ENCODE measurements at places on chromosomes 6 and 20.

GRCh38 chr6:89050155-89050554 is 30.4 kb upstream of the PNRC1 start:
- no peak for DNase-seq

DNA sequence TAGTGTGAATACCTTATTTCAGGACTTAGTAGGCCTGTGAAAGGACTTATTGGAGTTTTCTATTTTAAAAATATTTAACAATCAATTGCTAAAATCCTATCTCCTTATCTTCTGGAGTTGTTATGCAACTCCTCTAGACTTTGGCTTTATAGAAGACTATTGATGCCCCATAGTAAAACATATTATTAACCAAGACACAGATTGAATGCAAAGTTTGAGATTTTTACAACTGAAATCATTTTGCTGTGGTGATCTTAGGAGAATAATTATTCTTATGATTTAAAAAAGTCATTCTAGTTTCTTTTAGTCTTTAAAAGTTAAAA is 4.5 kb downstream of the HEY2 start:
- no peak for DNase-seq

DNA sequence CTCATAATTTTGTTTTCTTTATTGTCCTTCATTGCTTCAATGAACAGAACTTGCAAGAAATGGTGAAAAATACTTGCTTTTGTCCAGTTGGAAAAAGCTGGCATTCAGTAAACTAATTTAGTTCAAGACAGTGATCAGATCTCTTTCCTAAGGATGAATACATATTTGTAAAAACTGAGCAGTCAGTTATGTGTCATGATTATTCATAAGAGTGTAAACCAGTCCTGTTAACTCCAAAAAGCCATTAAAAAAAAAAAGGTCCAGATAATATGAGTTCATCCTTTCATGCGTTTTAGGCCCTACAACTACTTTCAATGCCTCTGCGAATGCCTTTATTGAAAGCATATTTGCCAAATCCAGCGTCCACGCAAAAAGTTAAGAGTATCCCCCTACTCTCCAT is 609 bp downstream of the PGM3 start:
- no peak for DNase-seq

- DNase-seq = no peak
Measured at GRCh38 chr6:75145976-75146375, 59.9 kb downstream of the COL12A1 start.

- no peak for DNase-seq
Measured at GRCh38 chr20:14477125-14477524, 139.7 kb upstream of the FLRT3 start.

DNA sequence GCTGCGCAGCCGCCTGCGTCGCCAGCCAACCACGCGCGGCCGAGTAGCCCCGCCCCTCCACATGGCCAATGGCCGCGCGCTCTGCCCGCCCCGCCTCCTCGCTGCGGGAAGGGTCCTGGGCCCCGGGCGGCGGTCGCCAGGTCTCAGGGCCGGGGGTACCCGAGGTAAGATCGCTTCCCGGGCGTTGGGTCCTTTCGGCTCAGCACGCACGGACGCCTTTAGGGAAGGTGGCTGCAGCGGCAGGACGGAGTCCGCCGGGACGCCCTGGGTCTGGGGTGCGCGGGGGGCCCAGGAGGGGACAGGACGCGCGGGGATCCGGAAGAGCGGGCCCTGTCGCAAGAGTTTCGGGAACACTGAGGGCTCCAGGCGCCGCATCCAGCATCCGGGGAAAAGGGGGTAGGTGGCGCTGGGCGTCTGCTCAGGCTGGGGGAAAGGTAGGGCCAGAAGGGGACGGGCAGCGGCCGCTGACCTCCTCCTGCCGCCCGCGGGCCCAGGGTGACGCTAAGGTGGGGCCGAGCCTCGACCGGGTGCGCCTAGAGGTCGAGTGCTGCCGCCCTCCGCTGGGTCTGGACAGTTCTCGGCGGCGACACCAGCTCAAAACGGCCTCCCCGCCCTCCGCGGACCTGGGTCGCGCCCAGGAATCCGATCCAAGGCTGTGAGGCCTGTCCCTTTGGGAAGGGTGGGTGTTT is at the start of gene MAVS:
Gene MAVS, plus strand, starts transcription at position 95 of the 689 bp plus-strand sequence. CDS start 7,791 bp downstream, outside the sequence.
- DNase-seq = peak; percentile 88

DNA sequence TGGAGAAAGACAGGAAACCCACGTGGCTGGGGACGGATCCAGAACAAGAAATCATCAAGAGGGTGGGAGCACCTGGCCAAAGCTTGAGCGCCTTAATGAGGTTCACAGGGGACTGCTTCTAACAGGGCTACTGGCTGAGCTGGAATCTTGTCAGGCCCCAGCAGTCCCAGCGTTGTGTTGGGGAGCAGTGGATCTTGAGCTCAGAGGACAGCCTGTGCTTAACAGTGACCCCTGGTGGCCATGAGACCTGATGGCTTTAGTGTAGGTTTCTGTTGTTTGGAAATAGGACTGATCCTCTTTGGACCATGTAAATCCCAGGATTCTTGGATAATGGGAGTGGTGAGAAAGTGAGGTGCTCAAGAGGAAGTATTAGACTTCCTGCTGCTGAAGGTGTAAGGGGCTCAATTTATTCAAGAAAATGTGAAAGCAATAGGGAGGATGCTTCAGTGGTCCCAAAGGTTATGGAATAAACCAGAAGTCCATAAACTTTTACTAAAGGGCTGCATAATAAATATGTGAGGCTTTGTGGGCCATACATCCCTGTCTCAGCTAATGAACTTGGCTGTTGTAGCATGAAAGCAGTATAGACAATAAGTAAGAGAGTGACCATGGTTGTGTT is 216.2 kb downstream of the NFATC2 start:
- peak; percentile 51 for DNase-seq

DNA sequence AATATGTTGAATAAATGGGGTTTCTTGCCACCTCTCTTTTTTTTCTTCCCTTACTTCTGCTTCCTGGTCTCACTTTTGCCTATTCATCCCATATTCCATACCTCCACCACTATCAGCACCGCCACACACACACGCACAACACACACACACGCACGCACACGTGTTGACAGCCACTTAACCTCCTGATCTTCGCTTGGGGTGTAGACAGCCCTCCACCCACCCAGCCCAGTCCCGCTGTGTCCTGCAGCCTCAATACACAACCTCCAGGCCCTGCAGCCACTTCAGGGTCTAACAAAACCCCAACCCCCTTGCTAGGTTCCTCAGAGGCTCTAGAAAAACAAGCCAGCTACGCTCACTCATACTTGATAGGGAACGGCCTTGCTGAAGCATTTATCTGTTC is 72.3 kb downstream of the LINC00237 start:
- no peak for DNase-seq

DNA sequence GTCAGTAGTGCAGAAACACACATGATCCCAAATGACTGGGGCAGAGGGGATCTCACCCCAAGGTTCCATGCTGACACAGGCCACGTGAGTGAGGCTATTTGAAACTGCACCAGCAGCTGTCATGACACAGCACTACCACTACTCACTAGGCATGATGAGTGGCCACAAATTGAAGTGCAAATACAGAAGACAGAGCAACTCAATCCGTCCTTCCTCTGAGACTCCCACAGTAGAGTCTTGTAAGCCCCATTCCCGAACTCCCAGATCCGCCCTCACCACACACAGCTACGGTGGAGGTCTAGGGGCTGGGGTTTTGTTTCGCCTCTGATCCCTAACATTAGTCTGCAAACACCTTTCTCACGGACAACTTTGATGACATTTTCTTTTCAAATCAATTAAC is 113.3 kb upstream of the NUP153 start:
- no peak for DNase-seq

DNA sequence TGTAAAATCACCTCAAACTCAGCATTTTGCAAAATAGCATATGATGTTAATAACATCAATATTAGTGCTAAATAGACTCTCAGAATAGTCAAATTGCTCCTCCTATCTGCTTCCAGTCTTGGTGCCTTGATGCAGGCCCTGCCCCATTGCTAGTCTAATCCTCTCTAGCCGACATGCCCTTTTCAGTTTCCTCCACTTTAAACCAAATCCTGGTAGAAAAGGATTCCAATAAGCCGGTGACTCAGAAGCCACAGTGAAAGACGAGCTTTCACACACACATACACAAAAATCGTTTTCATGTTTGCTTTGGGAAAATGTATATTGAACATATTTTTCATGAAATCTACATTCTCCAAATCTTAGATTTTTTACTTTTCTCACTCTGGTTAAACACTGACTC is 203.1 kb downstream of the LMBRD1 start:
- no peak for DNase-seq

- DNase-seq = no peak
Measured at GRCh38 chr6:32075781-32076180, 33.4 kb downstream of the TNXB start.

DNA sequence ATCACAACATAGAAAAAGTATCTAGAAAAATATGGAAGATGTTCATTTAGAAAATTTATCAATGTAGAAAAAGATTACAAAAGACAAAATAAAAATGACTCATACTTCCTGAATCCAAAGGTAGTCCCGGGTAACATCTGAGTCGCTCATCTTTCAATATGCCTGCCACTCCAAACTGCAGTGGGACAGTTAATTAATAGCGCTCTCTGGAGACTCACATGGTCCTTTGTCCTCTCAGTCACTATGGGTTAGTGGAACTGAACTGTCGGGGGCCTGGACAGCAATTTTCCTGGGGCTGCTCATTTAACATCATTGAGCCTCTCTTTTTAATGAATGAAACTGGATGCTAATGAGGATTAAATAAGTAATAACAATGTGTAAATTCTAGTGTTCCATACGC is 103.4 kb downstream of the MAP3K4 start:
- DNase-seq = no peak

- peak; percentile 89 for DNase-seq
Measured at GRCh38 chr6:81753711-81754577, 1.5 kb upstream of the TENT5A start.

GRCh38 chr6:156046841-156047449 is 591.3 kb upstream of the NOX3 start:
- no peak for DNase-seq

DNA sequence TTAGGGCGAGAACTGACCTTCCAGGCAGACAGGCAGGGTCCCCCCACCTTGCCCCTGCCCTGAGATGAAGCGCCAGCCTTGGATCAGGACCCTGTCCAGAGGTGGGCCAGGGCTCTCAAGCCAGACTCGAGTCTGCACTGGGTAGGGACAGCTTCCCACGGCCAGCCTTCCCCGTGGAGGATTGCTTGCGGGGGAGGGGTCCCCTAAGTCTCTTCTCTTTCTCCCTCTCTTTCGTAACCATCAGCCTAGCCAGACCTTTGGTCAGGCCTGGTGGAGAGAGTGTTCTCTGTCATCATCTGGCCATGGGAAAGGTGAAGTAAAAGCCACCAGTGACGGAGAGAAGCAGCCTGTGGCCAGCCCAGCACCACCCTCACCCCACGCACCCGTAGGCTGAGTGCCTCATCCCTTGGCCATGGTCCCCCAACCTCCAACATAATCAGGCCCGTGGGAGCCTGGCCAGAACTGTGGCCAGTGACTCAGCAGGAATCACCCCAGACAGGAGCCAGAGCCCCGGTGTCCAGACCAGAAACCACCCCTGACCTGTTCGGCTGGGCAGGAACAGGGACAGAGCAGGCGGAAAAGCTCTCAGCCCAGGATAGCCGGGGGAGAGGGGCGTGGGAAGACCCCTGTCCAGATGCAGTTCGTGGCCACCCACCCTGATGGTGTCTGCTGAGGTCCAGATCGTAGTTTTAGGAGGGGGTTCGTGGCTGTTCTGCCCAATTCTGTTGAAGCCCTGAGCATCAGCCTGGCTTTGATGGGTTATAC is 47.1 kb downstream of the SNAI1 start:
- DNase-seq = no peak

GRCh38 chr20:3818155-3819151 is 1.9 kb upstream of the AP5S1 start:
- DNase-seq = no peak

- no peak for DNase-seq
Measured at GRCh38 chr20:4418141-4418540, 303.6 kb upstream of the PRND start.

DNA sequence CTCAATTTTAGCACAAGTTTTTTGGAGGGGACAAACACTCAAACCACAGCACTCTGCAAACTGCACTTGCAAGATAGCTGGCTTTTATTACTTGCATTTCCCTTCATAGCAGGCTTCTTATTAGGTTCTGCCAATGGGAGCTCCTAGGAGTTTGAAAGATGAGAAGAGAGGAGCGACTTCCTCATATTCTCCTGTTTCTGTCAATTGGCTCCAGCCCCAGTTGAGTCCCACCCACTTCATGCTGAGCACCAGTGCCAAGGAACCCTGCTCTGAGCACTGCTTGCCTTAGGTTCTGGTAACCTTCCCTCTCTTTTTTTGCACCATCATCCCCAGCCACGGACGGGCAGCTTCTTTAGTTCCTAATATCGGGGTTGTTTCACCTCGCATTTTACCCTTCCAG is 67.9 kb downstream of the PSMB1 start:
- no peak for DNase-seq
